ENCODE measurements at places on chromosomes 5 and 9. TPM values are rescaled to one million over a fixed set of nuclear protein-coding genes. Genes with fewer than 3 reads are reported as not detected.

The CNTNAP3 gene
- not detected for total RNA-seq

DNA sequence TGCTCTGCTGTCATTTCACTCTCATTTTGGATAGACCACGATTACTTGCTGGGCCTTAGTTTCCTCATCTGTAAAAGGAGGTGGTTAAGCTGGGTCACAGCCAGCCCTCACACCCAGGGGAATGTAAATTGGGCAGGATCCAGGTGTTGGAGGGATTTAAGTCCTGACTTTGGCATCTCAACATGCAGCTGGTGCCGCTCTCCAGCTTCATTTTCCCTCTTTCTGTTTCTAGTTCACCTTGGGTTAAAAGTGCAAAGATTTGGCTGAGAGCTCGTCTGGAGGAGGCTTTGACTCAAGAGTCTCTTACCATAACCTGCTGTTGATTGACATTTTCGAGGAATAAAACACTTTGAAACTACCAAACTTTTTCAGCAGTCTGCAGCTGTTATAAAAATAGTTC, 144.3 kb upstream of the DHFR start:
- H3K4me1 ChIP-seq = no peaks in the 10 kb centered on the region
- DNase-seq = no peak
- H3K27me3 ChIP-seq = no peaks in the 10 kb centered on the region
- no peak overlapping the region for H3K4me3 ChIP-seq
- H3K36me3 ChIP-seq = peaks cover 32% of the 10 kb centered on the region
- no peak overlapping the region for H3K27ac ChIP-seq

DNA sequence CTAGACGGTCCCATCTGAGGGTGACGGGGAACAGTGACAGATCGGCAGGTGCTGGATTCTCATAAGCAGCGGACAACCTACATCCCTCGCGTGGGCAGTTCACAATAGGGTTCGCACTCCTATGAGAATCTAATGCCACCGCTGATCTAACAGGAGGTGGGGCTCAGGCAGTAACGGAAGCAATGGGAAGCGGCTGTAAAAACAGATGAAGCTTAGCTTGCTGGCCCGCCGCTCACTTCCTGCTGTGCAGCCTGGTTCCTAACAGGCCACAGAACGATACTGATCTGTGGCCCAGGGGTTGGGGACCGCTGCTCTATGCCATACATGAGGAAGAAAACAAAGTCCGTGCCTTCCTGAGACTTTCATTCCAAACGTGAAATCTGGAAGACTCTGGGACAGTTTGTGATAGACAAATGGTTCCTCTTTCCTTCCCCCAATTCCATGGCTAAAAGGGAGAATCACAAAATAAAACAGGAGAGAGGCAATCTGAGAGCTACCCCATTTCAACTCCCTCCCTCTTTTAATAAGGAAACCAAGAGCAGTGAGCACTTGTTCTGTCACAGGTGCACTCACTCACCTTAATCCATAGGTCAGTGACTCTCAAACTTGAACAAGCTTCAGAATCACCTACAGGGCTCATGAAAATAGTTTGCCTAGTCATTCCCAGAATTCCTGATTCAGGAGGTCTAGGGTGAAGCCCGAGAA, 12.1 kb downstream of the PDCL start:
- H3K4me1 ChIP-seq = peaks cover 33% of the 10 kb centered on the region
- no peaks in the 10 kb centered on the region for H3K27me3 ChIP-seq
- peaks cover 34% of the 10 kb centered on the region for H3K36me3 ChIP-seq
- peak overlapping the region; percentile 91 for H3K27ac ChIP-seq
- peak overlapping the region; percentile 59 for H3K4me3 ChIP-seq

GRCh38 chr9:6029604-6030274, 14.3 kb upstream of the RANBP6 start:
- no peaks in the 10 kb centered on the region for H3K36me3 ChIP-seq
- no peaks in the 10 kb centered on the region for H3K4me1 ChIP-seq
- no peak overlapping the region for H3K27ac ChIP-seq
- DNase-seq = no peak

The ZFP2 gene
- total RNA-seq = 0.21 TPM

DNA sequence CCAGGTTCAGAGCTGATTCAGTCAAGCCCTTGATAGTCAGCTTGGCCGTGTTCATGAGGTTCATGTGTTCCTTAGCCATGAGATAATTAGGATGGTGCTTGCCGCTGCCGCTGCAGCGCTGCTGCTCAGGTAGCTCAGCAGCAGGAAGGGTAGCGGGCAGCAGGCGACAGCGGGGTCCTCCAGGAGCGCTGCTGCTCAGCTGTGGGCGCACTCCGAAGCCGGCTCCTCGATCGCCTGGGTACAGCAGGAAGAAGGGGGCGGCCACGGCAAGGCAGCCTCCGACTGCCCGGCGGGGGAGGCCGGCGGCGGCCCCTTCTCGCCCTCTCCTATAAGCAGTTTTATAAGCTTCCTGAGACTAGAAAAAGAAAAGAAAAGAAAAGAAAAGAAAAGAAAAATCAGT, 1253.6 kb downstream of the EFNA5 start:
- H3K27me3 ChIP-seq = no peaks in the 10 kb centered on the region
- DNase-seq = no peak
- no peak overlapping the region for H3K4me3 ChIP-seq
- H3K36me3 ChIP-seq = no peaks in the 10 kb centered on the region

The CTXN3 gene
- not detected for total RNA-seq

DNA sequence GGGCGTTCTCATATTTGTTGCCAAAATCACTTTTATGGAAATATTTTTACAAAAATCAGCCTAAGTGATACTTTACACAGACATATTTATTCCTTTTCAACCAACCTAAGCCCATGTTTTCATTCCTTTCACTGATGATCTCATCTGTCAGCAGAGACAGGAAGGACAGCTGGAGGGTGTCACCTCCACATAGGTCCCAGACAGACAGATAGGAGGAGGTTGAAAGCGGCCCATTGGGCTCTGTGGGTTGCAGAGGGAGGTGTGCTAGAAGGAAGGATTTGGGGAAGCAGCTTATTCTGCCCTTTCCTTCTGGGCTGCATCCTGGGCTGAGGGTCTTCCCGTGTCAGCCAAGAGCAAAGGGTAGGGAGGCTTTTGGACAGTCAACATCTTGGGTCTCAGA, 26.0 kb upstream of the SEMA4D start:
- H3K27ac ChIP-seq = peak overlapping the region; percentile 95
- no peaks in the 10 kb centered on the region for H3K27me3 ChIP-seq
- DNase-seq = peak; percentile 76
- H3K4me3 ChIP-seq = peak overlapping the region; percentile 1
- peaks cover 95% of the 10 kb centered on the region for H3K4me1 ChIP-seq

Measured in activated CD8-positive, alpha-beta T cell treated with anti-CD3 and anti-CD28 coated beads, Interleukin-2, amount 10 ng/mL, durations not matched to agents 7 days and 5 days (primary cell).